Activated naive CD4-positive, alpha-beta T cell treated with anti-CD3 and anti-CD28 coated beads, Interleukin-2, amount 50 U/mL, for 72 hours (primary cell): ENCODE measurements at places on chromosomes 2 and 18. TPM values are rescaled to one million over a fixed set of nuclear protein-coding genes. Genes with fewer than 3 reads are reported as not detected.
A peak's percentile ranks its signal among the peaks of the same experiment; 100 is the strongest.

DNA sequence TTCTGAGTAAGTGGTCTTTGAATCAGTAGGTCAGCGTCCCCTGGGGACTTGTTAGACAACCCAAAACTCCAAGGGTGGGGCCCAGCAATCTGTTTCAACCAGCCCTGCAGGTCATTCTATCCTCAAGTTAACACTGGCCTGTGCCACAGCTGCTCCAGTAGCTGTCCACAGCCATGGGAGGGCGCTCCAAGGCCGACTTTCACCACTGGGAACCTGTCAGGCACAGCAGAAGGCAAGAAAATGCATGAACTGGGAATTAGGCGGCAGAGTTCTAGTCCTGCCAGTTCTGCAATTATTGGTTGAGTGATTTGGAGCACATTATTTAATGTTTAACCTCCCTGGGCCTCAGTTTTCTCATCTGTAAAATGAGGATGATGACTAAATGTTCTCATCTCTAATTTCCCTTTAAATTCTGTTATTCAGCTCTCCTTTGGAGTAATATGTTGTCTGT is 17.4 kb upstream of the MRPL33 start:
- peak; percentile 83 for DNase-seq

The ANKRD53 gene
- not detected for total RNA-seq

DNA sequence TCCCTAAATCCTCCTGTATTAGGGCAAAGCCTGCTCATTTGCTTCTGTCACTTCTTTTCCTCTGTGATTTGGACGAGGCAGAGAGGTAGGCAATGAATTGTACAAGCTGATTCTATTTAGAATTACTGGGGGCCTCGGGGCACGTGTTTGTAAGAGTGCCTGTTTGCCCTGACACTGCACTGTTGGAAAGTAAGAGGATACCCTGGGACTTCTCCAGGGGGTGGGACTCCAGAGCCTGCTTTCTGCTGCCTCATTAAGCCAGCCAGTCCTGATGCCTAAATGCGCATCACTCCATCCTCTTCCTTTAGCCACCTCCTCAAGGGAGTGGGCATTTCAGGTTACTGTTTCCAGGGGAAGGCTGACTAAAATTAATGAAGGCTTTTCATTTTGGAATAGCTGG is 134.3 kb downstream of the TDRD15 start:
- DNase-seq: no peak

DNA sequence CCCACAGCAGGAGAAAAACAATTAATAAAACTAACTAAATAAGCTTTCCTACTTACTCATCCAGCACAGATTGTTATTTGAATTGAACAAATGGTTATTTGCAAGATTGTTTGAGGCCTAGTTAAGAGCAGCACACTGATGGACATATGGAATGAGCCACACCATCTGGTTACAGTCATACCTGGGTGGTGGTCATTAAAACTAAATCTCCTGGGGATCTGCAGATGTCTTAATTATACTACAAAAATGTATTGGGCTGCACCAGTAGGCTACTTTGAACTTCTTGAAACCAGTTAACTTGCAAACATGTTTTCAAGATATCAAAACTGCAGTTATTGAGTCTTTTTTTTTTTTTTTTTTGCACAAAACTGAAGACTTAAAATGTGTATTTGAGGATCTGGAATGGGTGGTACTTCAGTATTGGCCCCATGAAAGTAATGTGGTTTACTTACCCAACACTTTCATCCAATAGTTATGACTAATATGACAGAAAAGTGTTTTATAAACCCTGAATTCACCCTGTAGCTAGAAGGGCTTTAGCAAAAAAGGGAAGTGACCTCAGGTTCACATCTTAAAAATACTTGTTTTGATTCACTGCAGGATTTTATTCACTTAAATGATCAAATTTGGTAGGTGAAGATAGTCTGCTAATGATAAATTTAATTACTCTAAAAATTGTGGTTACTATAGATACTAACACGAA is 10.8 kb downstream of the AGFG1 start:
- no peak for DNase-seq
